Upper lobe of left lung (tissue), 6 donors: ENCODE measurements at places on chromosomes 2 and 18.

GRCh38 chr2:6224267-6224666 is 532.1 kb downstream of the SOX11 start:
- DNase-seq = no peak

- DNase-seq = no peak
Measured at GRCh38 chr18:66534110-66534509, 69.8 kb downstream of the CDH19 start.

DNA sequence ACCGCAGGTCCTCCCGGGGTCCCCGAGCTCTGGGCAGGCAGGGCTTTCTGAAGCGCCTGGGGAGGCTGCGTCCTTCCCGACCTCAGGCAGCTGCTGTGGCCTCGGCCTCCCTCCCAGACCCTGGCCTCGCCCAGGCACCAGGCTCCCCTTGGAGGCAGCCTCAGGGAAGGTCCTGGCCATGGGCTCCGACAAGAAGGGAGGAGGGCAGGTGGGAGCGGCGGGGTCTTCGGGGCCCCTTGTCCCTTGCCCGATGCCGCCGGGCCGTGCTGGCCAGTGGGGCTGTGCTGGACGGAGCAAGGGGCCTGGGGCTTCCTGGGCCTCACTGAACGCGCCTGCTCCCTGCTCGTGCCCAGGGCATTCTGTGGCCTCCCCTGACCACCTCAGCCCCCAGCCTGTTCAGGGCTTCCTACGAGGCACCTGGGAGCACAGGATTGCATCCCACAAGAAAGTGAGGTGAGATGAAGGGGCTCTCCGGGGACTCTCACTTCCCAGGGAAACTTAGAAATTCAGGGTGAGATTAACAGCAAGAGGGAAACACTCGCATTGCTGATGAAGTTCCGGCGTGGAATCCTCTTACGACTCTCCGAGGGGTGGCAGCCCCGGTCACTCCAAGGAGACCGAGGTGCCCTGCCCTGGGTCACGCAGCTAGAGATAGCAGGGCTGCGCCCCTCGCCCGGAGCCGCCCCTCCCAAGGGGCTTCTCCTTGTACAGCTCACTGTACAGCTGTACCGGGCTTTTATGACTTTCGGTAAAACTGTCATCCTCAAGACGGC is 778 bp downstream of the MFSD2B start:
- DNase-seq = peak; percentile 72

- DNase-seq = no peak
Measured at GRCh38 chr2:120272763-120273481, 20.3 kb downstream of the RALB start.

GRCh38 chr2:160109939-160110673 is 47.7 kb upstream of the PLA2R1 start:
- DNase-seq = peak; percentile 63

DNA sequence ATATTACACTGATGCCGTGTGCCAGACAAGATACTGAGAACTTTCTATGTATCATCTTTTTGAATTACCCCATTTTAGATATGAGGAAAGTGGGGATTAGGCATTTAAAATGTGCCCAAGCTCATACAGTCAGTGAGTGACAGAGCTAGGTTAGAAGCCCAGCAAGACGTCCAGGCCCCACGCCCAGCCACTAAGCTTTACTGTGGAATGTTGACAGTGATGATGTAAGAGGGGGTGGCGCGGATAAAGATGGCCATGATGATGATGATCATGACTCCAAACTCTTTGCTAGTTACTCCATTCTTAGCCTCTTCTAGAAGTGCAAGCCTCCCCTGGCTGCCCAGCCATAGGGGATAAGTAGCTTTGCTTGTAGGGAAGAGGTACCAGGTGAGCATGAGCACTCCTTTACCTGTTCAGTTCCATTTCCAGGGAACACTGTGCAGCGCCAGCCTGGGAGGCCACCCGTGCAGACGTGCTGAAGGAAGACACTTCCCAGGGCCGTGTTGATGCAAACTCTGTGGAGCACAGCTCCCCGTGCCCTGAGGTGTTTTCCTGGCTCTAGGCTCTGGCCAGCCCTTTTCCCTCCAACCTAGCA is 65.5 kb downstream of the BCL2L11 start:
- no peak for DNase-seq

DNA sequence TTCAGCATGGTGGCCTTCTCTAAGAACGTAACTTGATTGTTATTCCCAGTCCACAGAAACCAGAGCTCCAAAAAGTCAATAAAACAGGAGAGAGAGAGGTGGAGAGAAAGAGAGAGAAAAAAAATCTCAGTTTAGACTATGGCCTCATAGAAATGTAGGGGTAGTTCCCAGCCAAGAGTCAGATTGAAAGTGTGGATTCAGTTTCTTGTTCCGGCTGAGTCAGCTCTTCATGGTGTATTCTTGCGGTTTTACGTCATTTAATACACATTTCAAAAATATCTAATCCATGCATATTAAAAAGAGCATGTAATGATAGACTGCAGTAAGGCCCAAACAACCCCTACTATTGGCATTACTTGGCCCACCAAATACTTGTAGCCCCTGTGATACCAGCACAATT is 303.9 kb downstream of the ETAA1 start:
- DNase-seq = no peak

DNA sequence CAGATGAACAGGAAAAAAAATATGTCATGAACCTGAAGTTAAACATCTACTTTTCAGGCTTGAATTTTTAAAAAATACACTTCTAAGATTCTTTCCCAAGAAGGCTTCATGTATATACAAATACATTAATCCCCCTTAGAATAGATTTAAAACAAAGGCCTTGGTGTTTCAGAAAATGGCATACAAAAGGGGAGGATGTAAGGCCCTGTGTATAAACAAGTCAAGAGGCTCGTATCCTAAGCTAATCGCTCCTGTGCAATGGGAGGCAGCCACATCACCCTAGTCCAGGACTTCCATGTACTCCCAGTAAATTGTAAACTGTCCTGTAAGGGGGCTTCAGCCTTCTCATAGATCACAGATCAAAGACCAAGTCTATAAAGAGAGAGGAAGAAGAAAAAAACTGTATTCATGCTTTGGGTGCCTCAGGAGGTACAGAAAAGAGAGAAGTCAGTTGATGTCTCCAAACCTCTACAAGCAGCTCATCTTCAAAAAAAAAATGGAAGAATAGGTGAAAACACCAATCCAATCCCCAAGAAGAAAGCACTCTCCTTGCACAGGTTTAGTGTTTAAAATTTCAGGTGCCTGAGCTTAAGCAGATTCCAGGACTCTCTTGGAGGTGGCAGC is 53.9 kb downstream of the ANKRD44 start:
- DNase-seq = no peak

- no peak for DNase-seq
Measured at GRCh38 chr2:38751596-38752410, 642 bp upstream of the SRSF7 start.

DNA sequence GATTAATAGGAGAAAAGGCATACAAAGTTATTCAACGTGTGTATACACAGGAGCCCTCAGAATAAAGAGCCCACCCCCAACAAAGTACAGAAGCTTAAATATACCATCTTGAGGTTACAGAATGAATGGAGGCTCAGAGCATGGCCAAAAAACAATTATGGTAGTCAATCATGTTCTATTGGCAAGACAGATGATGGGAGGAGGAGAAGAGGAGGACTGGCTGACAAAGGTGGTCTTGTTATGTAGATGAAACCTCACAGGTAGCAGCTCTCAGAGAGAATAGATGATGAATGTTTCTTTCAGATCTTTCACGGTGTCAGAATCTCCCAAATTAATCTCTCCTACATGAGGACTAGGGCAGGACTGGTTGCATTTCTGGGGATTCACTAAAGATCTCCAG is 66.0 kb downstream of the ARL4C start:
- no peak for DNase-seq

GRCh38 chr18:59593291-59593717 is 103.9 kb downstream of the CCBE1 start:
- no peak for DNase-seq

DNA sequence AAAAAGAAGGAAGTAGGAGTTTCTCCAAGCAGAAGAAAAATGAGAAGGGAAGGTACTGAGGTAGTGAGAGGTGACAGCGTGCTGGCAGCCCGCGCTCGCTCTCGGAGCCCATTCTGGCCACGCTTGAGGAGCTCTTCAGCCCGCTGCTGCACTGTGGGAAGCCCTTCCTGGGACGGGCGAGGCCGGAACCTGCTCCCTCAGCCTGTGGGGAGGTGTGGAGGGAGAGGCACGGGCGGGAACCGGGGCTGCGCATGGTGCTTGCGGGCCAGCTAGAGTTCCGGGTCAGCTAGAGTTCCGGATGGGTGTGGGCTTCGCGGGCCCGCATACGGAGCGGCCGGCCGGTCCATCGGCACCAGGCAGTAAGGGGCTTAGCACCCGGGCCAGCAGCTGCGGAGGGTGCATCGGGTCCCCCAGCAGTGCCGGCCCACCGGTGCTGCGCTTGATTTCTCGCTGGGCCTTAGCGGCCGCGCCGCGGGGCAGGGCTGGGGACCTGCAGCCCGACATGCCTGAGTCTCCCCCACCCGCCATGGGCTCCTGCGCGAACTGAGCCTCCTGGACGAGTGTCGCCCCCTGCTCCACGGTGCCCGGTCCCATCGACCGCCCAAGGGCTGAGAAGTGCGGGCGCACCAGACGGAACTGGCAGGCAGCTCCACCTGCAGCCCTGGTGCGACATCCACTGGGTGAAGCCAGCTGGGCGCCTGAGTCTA is 11.1 kb upstream of the CYS1 start:
- DNase-seq = peak; percentile 84

DNA sequence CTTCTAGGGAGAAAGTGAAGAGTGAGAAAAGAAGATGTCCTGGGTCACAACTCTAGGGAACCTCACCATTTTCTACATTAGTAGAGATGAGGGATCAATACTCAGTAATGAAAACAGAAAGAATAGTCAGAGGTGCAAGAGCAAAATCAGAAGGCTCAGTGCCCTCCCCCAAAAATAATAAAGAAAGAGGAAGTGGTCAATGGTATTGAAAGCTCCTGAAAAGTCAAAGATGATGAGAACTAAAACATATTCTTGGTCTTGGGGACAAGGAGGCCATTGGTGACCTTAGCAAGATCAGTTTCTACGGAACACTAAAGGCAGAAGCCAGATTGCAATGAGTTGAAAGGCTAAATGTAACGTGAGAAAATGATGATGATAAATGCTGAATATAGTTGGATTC is 24.5 kb upstream of the MYO1B start:
- DNase-seq = no peak

- no peak for DNase-seq
Measured at GRCh38 chr2:220785178-220785577, 786.9 kb downstream of the EPHA4 start.

DNA sequence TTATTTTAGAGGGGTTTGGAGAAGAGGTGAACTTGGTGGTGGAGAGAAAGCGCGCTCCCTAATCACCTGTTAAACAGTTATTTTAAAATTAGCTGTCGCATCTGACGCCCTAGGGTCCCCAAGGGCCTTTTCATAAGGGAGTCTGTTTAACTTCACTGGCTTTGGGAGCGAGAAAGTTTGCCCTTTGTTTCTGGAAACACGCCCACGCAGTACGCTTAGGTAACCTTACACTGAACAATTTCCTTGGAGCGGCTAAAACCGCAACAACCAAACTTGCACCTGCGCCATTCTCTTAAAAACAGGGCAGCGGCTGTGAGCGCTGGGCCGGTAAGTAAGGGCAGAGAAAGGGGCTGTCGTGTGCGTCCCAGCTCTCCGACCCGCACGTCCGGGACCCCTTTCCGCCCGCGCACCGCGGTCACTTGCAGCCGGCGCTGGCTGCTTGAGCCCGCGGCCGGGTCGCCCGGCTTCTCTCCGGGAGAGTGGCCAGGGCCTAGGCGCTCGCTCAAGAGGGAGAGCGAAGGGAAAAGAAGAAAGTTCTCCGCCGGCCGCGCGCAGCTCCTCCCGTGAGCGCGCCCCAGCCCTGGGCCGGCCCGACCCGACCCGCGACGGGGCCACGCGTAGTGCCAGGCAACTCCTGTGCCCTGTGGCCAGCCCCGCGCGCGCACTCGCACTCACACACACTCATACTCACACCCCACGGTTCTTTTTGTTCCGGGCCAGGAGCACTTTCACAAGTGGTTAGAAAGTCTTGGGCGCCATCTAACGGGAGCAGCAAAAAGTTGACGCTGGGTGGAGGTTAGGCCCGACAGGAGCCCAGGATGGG is 19.2 kb downstream of the POU3F3 start:
- peak; percentile 89 for DNase-seq

- no peak for DNase-seq
Measured at GRCh38 chr2:172248785-172249187, 146.1 kb upstream of the DLX2 start.

DNA sequence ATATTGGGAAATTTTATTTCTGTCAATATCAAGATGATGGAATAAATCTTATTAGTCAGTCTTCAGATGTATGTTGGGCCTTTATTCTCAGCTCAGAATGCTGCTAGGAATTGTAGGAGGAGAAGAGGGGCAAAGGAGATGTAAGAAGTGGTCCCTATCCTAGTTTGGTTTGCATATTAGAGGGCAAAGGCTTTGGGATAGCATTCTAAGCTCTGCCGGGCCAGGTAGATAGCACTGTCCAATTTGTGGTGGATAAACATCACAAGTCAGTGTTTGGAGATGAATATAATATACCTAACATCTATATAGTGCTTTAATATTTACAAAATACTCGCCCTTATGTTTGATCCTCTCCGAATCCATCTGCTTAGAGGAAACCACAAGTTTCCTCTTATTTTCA is 149.2 kb downstream of the GULP1 start:
- DNase-seq = no peak

- peak; percentile 15 for DNase-seq
Measured at GRCh38 chr2:230873661-230874401, 9.1 kb downstream of the ITM2C start.

- no peak for DNase-seq
Measured at GRCh38 chr2:120892967-120893667, 157.4 kb downstream of the GLI2 start.

DNA sequence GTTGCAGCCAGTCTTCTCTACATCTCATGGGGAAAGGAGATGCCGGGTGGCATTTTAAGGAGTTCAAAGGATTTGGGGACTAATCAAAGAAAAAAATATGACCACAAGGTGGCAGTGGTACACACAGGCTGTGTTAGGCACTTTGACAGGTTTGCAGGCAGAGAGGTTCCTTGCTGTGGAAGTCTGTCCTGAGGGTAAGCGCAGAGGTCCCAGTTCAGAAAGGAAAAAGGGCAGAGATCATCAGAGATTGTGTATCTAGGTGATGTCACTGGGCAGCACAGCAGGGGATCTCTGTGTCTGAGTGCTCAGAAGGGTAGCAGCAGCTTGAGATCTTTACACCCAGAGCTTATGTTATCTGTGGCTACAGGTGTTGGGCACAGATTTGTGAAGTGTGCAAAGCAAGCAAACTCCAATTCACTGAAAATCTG is 231.4 kb downstream of the LRRTM1 start:
- peak; percentile 30 for DNase-seq

GRCh38 chr2:72827966-72828646 is 2.3 kb upstream of the EXOC6B start:
- DNase-seq = no peak

- DNase-seq = no peak
Measured at GRCh38 chr2:176174382-176174823, 14.1 kb upstream of the HOXD1 start.

DNA sequence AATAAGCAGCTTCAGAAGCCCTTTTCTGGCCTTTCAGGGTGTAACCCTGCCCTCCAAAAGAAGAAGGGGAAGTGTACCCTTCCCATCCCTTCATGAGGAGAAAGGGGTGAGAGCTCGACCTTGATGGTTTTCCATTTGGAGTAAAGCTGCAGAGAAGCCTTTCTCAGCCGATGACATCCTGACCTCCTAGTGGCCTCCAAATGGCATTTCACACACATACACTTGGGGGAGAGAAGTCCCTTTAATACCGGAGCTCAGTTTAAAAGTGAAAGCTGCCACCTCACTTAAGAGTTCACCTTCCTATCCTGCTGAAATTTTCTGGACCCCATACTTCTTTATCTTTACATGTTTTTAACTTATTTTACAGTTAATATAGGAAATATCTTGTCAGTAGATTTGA is 716.7 kb downstream of the DCDC2C start:
- no peak for DNase-seq

- no peak for DNase-seq
Measured at GRCh38 chr2:186129767-186130581, 356.1 kb upstream of the ZC3H15 start.
